ENCODE measurements at places on chromosomes 3 and 15.
A peak's percentile ranks its signal among the peaks of the same experiment; 100 is the strongest.

GRCh38 chr3:51966016-51966415 is 1.2 kb downstream of the PCBP4 start:
- DNase-seq = no peak

DNA sequence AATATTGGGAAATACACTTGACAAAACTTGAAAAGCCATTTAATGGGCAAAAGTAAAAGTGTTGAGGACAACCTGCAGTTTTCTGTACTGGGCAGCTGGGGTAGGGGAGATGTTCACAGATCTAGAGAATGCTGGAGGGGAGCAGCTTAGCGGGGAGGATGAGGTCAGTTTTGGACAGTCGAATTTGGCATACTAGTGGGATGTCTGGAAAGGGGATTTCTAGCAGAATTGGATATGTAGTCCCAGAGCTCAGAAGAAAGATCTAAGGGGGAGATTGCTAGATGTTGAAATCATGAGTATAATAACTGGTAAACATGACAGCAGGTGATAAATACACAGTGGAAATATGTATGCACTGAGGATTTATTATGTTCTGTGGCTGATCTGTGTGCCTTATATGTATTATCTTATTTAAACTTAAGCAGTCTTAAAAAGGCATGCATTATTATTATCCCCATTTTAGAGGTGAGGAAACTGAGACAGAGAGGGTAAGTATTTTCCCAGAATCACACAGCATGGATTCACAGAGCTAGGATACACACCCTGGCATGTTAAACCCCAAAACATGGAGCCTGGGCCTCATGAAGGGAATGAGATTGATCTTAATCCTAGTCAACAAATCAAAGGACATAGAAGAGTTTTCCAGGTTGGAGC is 42.7 kb downstream of the TLNRD1 start:
- no peak for DNase-seq

GRCh38 chr15:66864871-66865281 is 162.8 kb downstream of the SMAD6 start:
- no peak for DNase-seq

DNA sequence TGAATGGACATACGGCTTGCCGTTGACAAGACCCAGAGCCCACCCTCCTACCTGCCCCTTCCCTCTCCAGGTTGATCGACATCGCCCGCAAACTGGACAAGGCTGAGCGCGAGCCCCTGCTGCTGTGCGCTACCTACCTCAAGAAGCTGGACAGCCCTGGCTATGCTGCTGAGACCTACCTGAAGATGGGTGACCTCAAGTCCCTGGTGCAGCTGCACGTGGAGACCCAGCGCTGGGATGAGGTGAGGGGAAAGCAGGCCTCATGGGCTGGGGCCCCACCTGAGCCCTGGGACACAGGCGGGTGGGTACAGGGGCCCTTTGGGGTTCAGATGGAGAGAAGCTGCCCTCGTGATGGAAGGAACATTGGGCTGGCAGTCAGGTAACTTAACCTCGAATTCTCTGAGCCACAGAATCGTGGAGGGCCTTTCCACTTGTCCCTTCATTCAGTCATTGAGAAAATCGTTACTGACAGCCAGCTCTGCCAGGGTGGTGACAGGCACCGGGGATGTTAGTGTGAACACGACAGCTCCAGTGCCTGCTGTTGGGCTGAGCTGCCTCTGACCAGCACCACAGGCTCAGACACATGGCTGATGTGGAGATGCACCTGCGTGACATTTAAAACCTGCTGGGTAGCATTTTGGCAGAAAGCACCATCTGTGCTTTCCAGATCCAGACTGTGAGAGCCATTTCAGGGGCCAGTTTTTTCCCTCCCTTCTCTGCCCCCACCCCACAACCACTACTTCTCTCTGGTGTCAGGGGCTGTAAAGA is 25.6 kb upstream of the RHO start:
- DNase-seq = no peak

DNA sequence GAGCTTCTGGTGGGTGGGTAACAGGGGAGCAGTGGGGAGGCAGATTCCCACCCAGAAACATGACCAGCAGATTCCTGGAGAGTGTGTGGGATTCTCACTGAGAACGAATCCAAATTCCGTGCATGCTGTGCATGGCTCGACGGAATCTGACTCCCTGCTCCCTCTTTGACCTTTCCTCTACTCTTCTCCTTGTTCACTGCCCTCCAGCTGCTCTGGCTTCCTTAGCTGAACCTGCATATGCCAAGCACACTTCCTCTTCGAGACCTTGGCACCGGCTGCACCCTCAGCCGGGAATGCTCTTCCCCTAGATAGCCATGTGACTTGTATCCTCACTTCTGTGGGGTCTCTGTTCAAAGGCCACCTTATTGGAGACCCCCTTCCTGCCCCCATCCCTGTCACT is 6.3 kb downstream of the INSYN1 start:
- no peak for DNase-seq

GRCh38 chr3:16448639-16449070 is 64.8 kb downstream of the RFTN1 start:
- DNase-seq = peak; percentile 90

- peak; percentile 24 for DNase-seq
These were observed 1.3 kb downstream of the RYK start for GRCh38 chr3:134249296-134249841.

DNA sequence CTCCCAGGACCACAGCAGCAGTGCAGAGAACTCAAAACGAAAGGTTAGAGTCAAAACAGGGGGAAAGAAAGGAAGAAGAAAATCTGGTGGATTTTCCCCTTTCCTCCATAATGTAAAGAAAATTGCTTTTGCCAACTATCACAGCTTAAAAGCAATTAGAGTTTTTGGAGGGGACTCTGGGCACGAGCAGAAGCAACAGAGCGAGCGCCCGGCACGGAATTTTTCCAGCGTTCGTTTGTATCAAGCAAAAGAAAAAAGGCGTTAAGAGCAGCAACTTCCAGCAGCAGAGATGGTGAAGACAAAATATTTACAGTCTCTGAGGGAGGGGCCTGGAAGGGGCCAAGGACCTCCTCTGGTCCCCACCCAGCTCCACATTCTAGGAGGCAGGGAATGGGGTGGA is 174.9 kb upstream of the LINGO1 start:
- no peak for DNase-seq

GRCh38 chr15:60070838-60071493 is 66.9 kb downstream of the FOXB1 start:
- DNase-seq = peak; percentile 86

DNA sequence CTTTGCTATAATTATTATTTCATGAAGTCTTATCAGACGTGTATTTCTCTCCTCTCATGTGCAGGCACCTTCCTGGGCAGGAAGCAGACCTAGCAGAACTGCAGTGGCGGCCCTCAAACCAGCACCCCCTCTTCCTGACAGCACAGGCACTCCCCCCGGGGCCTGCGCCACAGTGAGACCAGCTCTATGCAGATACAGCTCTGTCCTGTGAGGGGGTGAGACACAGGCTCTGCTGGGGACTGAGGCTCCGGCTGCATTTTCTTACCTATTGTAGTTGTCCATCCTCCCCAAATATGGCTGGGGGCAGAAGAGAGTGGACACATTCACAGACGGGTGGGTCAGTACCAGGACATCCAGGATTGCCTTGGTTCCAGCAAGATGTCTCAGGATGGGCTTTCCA is 5.0 kb downstream of the CISH start:
- DNase-seq = no peak
